ENCODE measurements at places on chromosomes 2 and 18.

- DNase-seq, result peak; percentile 19
These were observed 584 bp downstream of the AAK1 start for GRCh38 chr2:69642709-69643601.

- DNase-seq, result no peak
These were observed 160.6 kb downstream of the PRKCE start for GRCh38 chr2:45812011-45812500.

DNA sequence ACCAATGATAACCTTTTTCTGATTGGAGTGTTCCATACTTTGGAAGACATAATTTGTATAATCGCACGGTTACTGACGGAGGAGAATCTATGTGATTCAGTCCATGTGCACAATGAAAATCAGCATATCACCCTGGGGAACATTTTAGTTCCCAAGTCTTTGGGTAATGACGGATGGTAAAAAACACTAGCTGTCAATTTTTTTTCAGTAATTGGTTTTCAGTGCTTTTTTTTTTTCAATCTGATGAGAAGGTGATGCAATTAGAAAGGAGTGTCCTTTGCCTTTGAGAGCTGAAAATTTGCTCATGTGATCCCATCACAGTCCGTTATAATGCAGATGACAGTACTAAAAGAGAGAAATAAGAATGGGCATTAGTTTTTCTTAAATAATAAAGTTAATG lies 51.9 kb upstream of the THOC1 start:
- DNase-seq, result no peak

GRCh38 chr2:222733846-222734702 lies 62.6 kb downstream of the MOGAT1 start:
- DNase-seq, result no peak

DNA sequence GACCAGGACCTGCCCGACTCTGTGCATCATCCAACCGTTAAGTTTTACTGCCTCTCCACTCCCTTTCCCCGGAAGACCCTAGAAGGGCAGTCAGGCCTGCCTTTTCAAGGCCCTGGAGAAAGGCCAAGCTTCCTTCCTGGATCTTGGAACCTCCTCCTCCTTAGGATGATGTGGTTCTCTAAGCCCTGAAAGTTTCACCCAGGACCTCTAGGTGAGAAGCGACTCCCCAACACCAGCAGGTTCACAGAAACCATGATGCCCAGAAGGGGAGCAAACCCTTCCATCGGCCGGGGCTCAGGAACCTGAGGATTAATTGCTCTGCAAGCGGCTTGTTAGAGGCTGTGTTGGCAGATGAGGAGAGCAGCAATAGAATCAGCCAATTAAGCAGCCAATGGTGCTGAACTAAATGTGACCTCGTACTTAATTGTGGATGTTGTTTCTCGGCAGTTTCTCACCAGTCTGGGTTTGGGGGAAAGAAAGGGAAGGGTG lies 94.2 kb upstream of the FZD7 start:
- no peak for DNase-seq

DNA sequence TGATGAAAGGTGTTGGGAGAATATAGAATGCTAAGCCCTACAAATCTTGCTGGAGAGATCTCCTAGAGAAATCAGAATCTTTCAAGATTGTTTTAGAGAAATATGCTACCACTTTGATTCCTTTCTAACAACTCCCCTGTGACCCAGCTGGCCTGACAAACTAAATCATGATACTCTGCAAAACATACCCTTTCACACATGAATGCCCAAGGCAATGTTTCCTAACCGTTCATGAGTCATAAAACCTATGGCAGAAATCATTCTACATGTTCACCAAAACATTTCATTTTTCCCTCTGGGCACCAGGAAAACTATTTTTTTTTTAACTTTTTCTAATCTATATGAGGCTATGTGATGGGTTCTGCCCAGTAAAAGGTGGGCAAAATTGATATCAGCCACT lies 77.8 kb upstream of the SETBP1 start:
- no peak for DNase-seq

GRCh38 chr2:141595316-141595920 lies 535.4 kb downstream of the LRP1B start:
- no peak for DNase-seq

GRCh38 chr2:229470781-229471180 lies 199.7 kb upstream of the PID1 start:
- no peak for DNase-seq

GRCh38 chr2:63827749-63828148 lies 13.9 kb upstream of the UGP2 start:
- no peak for DNase-seq

DNA sequence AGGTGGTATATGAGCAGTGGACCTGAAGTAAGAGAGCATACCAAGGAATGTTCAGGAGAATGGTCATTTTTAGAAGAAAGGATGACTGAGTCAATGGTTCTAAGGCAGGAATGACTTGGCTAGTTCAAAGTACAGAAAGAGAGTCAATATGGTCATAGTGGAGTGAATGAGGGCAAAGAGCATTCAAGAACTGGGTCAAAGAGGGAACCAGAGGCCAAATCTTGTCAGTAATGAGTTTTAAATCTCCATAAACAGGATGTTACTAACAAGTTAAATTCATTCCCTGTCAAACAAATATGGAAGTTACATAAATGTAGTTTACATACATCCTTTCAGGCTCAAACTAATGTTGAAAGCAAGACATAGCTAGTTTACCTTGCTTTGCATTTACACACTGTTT lies 16.1 kb downstream of the CALCRL start:
- no peak for DNase-seq

DNA sequence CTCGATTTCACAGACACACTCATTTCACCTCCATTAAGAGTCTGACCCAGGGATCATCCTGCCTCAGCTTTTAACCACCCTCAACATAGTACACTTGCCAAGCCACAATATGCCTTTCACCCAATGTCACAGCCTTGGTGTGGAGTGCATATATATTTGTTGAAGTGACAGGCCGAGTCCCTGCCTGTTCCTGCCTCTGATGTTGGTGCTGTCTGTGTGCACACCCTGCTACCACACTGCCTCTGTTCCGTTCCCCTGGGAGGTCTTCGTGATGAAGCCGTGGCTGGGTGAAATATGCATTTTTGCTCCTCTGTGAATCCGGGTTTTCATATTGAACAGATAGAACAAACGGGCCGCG lies 90.3 kb downstream of the RNF144A start:
- no peak for DNase-seq

- no peak for DNase-seq
These were observed 92.6 kb downstream of the SPATS2L start for GRCh38 chr2:200399046-200399445.

DNA sequence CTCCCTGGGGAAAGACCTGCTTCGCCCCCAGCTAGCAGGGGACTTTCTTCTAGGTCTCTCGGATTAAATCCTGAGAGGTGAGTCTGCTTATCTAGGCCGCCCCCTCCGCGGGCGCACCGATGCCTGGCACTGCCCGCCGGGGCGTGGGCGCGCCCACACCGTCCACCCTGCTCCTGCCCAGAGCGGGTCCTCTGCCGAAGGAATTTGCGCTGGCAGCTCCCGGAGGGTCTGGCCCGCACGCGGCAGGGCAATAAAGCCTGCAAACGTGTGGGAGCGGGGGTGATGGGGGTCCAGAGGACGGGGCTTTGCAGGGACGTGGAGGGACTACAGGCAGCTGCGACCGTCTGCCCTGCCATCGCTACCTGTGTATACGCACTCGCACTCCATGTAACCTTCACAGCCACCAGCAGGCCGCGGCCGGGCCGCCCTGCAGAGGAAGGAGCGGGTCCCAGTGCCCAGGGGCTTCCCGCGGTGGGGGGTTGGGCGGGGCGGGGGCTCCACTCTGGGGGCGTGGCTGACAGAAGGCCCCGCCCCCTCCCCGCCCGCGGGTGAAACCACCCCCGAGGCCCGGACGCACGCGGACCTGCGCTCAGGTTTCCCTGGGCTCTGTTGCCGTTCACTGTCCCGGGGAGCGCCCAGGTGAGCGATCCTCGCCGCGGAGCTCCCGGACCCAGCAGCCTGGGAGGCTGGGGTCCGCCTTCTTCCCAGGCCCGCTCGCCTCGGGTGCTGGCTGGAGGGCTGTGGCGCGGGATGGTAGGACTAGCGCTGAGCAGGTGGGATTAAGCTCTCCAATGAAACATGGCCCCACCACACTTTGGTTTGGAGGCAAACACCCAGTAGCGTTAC lies 174.5 kb upstream of the HS6ST1 start:
- DNase-seq, result no peak

- DNase-seq, result no peak
These were observed 199.4 kb upstream of the FN1 start for GRCh38 chr2:215635071-215635787.

- DNase-seq, result no peak
These were observed 130.6 kb downstream of the CLIP4 start for GRCh38 chr2:29245742-29246382.

DNA sequence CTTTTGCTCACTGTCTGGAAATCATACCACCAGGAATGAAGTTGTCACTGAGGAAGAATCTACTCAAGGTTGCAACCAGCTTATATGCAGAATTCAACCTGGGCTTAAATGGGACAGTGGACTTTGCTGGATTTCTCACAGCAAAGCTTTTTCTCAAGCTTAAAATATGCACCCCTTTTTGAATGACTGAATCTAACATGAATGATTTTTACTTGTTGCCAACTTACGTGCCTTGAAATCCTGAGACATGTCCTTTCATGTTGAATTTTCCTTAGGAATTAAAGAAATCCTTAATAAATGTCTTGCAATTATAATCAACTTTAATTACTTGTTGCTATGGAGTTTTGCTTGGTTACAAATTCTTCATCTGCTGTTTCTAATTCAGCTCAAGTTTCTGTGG lies 57.4 kb downstream of the SPP2 start:
- DNase-seq, result no peak

DNA sequence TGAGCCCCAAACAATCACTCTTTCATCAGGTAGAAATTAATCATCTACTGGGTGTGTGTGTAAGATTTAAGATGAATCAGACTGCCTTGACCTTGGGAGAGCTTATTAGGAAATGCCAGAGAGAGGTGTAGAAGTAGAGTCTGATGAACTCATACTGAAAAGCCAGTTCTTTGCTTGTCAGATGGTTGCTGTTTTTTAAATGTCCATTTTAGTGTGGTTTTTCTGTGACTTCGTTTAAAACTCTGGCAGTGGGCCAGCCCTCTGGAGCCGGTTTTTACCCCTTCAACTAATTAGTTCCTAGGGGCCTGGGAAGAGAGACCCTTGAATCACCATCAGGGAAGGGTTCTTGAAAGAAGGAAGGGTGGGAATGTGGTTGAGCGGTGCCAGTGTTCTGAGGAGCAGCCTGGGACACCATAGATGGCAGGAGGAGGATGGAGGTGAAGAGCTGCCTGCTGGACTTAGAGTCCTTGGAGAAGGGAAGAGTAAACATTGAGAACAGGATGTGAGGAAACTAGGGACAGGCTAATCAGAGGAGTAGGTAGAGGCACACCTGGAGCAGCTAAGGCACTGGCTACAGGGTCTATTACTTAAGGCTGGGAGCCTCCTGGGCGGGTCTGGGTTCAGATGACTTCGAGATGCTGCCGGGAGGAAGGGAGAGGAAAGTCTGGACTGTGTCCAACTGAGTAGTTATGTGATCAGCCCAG lies 66.1 kb downstream of the LRRFIP1 start:
- DNase-seq, result no peak

DNA sequence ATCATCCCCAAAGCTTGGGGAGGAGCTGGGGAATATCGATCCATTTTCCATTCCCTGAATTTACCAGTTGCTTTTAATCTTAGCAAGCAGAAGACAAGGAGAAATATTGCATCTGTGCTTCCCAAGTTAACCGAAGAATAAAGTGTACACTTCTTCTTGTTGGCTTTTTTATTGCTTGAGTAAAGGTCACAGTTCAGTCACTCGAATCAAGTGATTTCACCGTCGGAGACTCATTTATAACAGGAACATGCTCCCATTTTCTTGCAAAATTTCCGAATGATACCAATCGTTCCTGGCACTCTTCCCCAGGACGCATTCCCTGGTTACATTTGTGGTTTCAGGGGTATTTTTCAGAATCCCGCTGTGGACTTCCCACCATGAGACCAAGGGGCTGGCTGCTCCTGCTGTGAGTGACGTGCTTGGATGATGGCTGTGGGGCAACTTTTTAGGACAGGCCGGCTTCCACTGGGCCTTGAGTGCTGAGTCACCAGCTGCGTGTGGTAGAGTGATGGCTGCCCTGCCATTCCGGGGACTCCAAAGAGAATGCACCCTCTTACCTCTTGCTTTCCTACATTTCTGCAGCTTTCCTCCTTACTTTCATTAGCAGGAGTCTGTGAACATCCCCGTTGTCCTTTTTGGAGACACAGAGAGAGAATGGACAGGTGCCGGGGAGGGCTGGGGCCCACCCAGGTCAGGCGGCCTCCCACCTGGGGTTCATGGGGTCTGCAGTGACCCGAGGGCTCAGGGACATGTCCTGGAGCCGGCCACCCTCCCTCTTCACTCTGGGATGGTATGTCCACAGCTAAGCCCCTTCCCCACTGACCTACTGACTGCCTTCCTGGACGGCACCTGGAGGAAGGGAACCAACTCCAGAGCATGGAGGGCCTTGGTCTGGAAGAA lies 60.7 kb upstream of the HDAC4 start:
- no peak for DNase-seq

DNA sequence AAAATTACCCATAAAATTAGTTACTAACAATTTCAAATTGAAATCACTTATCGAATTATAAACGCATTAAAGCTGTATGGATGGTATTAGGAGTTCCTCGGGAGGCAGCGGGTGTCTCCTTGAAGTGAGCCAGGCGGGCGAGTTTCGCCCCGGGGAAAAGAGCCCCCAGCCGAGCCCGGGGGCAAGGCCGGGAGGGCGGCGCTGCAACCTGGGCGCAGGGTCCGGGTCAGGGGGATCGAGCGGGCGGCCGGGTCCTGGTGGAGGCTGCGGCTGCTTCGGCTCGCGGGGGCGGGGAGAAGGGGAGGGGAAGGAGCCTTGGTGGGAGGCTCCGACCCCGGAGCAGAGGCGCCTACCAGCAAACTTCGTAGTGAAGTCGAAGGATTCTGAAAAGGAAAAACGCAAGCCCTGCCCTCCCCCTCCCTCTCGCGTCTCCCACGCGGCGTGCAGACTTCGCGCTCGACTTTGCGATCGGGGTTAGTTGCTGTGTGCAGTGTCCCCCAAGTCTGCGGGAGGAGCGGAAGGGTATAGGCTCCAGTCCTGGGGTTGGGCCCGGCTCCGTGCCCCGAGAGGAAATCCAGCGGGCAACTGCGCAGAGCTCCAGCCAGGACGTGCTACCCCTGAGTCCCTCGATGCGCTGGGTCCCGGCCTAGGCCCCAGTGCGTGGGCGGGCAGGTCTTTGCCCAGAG lies 140.8 kb downstream of the MEIS1 start:
- DNase-seq, result no peak

DNA sequence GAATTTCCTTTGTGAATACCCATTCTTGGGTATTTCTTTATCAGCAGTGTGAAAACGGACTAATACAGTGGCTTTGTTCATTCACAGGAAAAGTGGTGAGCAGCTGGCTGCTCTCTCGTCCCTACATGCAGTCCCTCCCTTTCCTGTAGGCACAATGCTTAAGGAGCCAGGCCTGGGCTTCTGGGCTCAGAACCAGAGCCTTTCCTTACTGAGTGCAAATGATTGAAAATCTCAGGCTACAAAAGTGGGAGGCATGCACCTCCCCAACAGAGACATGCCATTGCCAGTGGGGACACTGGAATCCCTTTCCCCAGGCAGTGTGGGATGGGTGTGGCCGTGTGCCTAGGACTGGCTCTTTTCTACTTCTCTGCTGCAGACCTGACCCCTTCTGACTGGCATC lies 61.3 kb downstream of the MCFD2 start:
- DNase-seq, result no peak
